Stomach (tissue), 19 donors: ENCODE measurements at places on chromosomes 12 and 14. TPM values are rescaled to one million over a fixed set of nuclear protein-coding genes. Genes with fewer than 3 reads are reported as not detected.

KRT77 gene
- polyA plus RNA-seq = not detected

- peaks cover 10% of the 10 kb centered on the region for H3K4me1 ChIP-seq
- H3K36me3 ChIP-seq = no peaks in the 10 kb centered on the region
- H3K27me3 ChIP-seq = no peaks in the 10 kb centered on the region
- DNase-seq = no peak
These were observed 1.2 kb downstream of the SLC2A13 start for GRCh38 chr12:40104461-40105264.

GRCh38 chr12:79358716-79359300 is 332.0 kb downstream of the PAWR start:
- H3K4me1 ChIP-seq = no peaks in the 10 kb centered on the region
- no peaks in the 10 kb centered on the region for H3K27me3 ChIP-seq
- no peak overlapping the region for H3K27ac ChIP-seq
- H3K4me3 ChIP-seq = no peak overlapping the region
- H3K36me3 ChIP-seq = no peaks in the 10 kb centered on the region

DNA sequence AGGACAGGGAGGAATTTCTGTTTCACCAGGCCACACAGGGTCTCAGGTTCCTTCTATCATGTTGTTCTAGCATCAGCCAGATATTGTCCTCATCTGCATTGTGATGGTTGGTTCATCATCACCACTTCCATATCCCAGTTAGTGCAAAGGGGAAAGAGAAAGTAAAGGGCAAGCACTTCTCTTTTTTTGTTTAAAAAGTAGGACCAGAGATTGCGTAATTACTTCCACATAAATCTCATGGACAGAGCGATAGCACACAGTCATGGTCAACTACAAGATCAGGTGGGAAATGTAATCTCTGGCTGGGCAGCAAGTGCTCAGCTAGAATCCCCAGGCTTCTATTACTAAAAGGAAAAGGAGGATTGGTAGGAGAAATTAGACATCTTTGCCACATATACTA is 155.1 kb downstream of the KIF21A start:
- DNase-seq = no peak
- H3K27me3 ChIP-seq = no peaks in the 10 kb centered on the region
- H3K27ac ChIP-seq = no peak overlapping the region
- H3K4me1 ChIP-seq = no peaks in the 10 kb centered on the region
- no peaks in the 10 kb centered on the region for H3K36me3 ChIP-seq

LRR1 gene
- 9.5 TPM for polyA plus RNA-seq

ZCRB1 gene
- 97.5 TPM for polyA plus RNA-seq

DNA sequence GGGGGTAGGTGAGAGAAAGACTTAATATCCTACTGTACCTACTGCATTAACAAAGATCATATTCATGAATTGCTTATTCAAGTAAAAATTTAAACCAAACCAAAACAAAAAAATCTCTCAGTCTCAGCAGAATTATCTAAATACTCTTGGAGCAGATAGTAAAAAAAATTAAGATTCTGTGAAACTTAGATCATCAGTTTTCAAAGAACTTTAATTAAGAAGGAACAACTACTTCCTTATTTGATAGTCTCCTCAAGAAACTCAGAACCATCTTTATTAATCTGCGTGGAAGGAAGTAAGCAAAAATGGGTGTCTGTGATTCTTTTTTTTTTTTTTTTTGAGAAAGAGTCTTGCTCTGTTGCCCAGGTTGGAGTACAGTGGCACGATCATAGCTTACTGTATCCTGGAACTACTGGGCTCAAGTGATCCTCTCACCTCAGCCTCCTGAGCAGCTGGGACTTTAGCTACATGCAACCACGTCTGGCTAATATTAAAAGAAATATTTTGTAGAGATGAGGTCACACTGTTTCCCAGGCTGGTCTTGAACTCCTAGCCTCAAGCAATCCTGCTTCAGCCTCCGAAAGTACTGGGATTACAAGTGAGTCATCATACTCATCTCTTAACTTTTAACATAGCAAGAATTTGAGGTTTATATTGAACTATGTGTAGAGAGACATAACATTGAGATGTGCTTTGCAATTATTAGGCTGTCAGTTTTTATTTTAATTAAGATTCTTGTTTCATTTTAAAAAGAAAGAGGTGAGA is 37.4 kb downstream of the GAS2L3 start:
- no peaks in the 10 kb centered on the region for H3K27me3 ChIP-seq
- DNase-seq = no peak
- H3K4me1 ChIP-seq = no peaks in the 10 kb centered on the region
- H3K36me3 ChIP-seq = no peaks in the 10 kb centered on the region
- no peak overlapping the region for H3K27ac ChIP-seq
- no peak overlapping the region for H3K4me3 ChIP-seq

DNA sequence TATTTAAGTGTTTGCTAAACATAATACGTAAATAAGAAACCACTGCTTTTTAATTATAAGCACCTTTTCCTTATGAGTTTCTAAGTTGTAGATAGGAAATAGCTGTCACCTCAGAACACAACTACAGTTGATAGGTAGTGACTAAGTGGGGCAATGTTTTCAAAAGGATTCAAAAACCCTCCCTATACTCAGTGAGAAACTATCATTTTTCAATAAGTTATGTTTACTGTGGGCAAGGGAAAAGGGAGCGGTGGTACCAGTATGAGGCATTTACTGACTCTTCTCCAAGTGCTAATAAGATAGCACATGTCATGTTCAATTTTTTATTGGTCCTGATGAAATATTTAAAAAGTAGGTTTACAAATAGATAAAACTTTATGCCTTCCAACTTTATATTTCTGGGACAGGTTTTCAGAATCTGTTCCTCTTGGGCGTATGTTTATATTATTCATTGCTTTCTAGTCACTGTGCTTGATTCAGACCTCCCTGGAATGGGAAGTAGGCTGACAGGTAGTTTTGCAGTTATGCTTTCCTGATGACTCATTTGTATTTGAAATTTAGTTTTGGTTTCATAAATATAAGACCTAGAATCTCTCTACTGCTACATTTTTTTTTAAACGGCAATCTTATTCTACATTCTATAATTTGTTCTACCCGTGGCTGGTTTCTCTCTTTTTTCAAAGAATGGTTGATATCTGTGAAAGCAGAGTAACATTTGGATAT is 153.1 kb downstream of the TMEM117 start:
- no peaks in the 10 kb centered on the region for H3K27me3 ChIP-seq
- no peak overlapping the region for H3K27ac ChIP-seq
- no peak overlapping the region for H3K4me3 ChIP-seq
- DNase-seq = no peak
- no peaks in the 10 kb centered on the region for H3K4me1 ChIP-seq
- no peaks in the 10 kb centered on the region for H3K36me3 ChIP-seq

DNA sequence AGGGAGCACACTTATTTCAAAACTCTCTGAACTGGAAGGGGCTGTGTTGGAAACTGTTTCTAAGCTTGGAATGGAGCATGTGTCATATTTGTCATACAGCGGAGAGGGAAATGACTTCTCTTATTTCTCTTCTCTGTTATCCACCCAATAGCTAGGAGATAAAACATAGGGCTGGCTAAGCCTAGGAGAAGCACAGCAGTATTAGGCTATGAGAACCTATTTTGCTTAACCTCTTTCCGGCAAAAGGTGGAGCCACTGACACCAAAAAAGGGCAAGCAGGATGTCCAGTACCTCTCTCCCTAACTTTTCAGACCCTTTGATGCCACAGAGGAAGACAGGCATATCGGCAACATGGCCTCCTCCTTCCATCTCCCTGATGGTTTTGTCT is 148.3 kb downstream of the CRADD start:
- DNase-seq = no peak
- H3K4me1 ChIP-seq = peaks cover 12% of the 10 kb centered on the region
- H3K4me3 ChIP-seq = no peak overlapping the region
- no peaks in the 10 kb centered on the region for H3K27me3 ChIP-seq

- H3K27ac ChIP-seq = no peak overlapping the region
- no peaks in the 10 kb centered on the region for H3K27me3 ChIP-seq
- peaks cover 10% of the 10 kb centered on the region for H3K4me1 ChIP-seq
- no peak overlapping the region for H3K4me3 ChIP-seq
- DNase-seq = no peak
These were observed 250.4 kb downstream of the CHST11 start for GRCh38 chr12:104707194-104707593.

- peaks cover 33% of the 10 kb centered on the region for H3K4me1 ChIP-seq
- DNase-seq = no peak
- H3K27me3 ChIP-seq = peaks cover 98% of the 10 kb centered on the region
- H3K4me3 ChIP-seq = no peak overlapping the region
- H3K36me3 ChIP-seq = no peaks in the 10 kb centered on the region
These were observed 4.7 kb upstream of the LHX5 start for GRCh38 chr12:113476176-113476986.

DNA sequence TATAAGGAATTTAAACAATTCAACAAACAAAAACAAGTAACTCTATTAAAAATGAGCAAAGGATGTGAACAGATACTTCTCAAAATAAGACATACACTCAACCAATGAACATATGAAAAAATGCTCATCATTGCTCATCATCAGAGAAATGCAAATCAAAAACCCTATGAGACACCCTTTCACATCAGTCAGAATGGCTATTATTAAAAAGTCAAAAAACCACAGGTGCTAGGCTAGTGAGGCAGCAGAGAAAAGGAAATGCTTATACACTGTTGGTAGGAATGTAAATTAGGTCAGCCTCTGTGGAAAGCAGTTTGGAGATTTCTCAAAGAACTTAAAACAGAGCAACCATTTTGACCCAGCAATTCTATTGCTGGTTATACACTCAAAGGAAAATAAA is 52.0 kb downstream of the NAV3 start:
- no peak overlapping the region for H3K27ac ChIP-seq
- no peak for DNase-seq
- H3K4me1 ChIP-seq = no peaks in the 10 kb centered on the region
- H3K27me3 ChIP-seq = no peaks in the 10 kb centered on the region
- H3K36me3 ChIP-seq = no peaks in the 10 kb centered on the region

DNA sequence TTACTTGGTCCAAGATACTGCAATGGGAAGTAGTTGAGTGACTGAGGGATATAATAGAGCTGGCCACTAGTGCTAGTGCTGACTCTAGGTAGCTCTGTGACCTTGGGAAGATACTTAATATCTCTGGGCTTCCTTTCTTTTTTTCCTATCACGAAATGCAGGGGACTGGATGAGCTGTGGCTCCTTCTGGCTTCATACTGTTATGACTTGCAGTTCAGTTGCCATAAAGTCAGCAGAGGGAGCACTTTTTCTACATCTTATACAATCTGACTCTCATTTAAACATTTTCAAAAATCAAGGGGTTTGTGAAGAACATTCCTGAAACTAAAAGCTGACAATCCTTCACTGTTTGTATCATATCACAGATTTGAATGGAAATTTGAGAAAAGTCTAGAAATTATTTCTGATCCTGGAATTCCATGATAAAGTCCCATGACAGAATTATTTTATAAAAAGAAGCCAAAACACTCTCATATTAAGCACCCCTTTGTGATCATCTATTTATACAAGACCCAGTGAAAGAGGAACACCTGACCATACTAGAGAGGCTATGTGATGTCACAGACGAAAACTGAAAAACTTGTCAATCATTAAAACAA is 5.3 kb downstream of the BHLHE41 start:
- no peaks in the 10 kb centered on the region for H3K36me3 ChIP-seq
- no peak overlapping the region for H3K4me3 ChIP-seq
- H3K27me3 ChIP-seq = no peaks in the 10 kb centered on the region
- peaks cover 64% of the 10 kb centered on the region for H3K4me1 ChIP-seq
